Caudate nucleus (tissue), 63 donors: ENCODE measurements at places on chromosomes 5 and 9.
A peak's percentile ranks its signal among the peaks of the same experiment; 100 is the strongest.

DNA sequence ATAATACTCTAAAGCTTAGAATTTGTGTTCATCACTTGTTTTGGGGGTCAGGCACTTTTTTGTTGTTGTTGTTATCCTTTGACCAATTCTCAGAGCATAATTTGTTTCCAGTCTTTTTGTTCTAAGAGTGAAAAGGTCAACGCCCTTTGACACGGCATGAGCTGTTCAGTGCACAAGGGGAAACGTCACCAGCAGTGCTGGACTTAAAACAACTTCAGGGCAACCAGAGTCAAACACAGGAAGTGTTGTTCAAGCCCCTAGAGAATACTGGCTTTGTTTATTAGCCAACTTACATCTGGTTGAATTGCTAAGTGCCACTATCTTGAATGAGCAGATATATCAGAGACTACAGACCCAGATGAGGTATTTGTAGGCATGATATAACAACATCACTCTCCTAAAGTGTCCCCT is 368.9 kb downstream of the TMEM161B start:
- peak; percentile 45 for DNase-seq

GRCh38 chr5:2482778-2483177 is 268.7 kb downstream of the IRX2 start:
- DNase-seq, result no peak

GRCh38 chr9:19630760-19631159 is 158.1 kb downstream of the SLC24A2 start:
- DNase-seq, result no peak

DNA sequence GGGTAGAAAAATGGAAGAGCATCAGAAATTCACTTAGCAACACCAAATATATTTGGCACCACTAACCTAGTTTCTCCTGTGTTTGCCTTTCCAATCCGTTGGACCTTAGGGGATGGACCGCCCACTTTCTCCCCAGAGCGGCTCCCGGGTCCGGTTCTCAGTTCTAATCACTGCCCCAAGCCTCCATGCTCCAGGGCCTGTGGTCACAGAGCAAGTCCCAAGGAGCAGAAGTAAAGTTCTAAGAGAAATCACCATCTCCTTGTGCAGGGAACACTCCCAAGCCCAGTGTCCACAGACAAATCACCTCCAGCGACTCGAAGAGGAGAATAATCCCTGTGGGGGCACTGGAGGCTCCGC is 728 bp upstream of the SLC1A1 start:
- DNase-seq, result no peak

DNA sequence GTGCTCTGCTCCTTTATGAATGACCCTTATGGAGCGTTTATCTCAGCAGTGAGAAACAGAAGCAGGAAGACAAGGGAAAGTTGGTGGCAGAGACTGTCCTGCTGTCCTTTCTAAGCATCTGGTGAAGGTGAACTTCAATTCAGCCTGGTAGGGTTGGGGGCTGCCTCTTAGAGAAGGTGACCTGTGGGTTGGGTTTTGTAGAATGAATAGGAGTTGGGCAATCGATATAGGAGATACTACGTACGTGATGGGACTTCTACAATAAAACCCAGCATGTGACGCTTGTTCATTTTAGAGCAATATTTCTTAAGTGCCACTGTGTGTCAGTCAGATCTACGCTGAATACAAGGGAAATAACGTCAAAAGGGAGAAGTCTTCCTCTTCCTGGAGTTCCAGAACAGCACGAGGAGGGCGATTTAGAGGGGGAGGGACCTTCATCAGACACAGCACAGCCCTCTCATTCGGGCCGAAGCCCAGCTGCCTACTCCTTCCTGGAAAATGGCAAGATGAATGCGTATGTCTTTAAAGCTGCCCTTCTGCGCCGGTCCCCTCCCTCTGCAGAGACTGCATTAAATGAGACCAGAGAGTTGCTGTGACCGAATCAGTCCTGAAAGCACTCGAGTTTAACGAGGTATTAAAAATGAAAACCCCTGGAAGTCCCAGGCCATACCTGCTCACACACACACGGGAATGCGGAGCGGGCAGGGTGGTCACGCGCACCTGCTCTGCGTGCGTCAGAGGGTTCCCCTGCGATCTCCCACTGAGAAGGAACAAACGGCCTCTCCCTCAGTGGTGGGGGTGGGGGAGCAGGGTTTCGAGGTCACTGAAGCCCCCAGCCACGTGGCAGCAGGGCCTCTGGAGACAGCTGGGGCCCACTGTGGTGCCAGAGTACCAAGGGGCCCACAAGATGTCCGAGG is 85.3 kb upstream of the SARDH start:
- DNase-seq, result no peak

GRCh38 chr5:10548418-10549122 is 15.3 kb upstream of the ANKRD33B start:
- no peak for DNase-seq

GRCh38 chr5:137269274-137269673 is 229.9 kb downstream of the SPOCK1 start:
- DNase-seq, result no peak

DNA sequence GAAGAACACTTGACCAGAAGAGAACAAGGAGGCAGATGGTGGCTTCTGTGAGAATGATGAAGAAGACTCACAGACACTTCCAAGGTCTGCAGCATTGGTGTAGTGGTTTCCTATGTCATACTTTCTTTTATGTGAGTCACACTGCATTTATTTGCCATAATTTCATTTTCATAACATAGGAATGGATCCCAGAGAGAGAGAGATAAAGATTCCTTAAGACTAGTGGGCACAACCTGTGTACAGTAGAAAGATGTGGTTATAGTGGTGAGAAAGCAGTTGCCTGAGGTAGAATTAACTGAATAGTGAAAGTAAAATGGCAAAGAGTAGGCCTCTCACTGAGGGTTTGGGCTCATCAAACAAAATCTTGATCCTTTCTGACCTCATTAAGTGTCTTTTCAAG is 7.6 kb upstream of the CCDC152 start:
- DNase-seq, result no peak

GRCh38 chr5:127885176-127885575 is 182.0 kb downstream of the CCDC192 start:
- no peak for DNase-seq

GRCh38 chr9:101689039-101689438 is 49.4 kb downstream of the GRIN3A start:
- no peak for DNase-seq

- DNase-seq, result no peak
These were observed 40.0 kb downstream of the HRH2 start for GRCh38 chr5:175697846-175698245.

- DNase-seq, result no peak
These were observed 8.2 kb downstream of the NDUFA8 start for GRCh38 chr9:122151267-122151828.

DNA sequence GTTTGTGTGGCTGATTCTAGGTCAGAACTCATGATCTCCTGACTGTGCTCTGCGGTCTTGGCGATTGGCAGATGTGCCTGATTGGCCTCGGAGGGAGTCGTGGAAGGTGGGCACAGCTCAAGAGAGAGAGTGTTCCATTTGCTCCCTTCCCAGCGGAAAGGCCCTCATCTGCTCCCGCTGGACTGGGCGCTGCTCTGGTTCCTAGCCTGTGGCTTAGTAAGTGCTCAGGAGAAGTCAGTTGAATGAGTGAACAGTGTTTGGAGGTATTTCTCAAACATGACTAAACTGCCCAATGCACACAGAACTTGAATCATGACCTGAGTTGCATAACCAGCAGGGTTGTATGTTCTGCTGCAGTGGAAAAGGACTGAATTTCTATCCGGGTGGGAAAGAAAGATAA is 120.2 kb upstream of the PITX1 start:
- DNase-seq, result no peak

DNA sequence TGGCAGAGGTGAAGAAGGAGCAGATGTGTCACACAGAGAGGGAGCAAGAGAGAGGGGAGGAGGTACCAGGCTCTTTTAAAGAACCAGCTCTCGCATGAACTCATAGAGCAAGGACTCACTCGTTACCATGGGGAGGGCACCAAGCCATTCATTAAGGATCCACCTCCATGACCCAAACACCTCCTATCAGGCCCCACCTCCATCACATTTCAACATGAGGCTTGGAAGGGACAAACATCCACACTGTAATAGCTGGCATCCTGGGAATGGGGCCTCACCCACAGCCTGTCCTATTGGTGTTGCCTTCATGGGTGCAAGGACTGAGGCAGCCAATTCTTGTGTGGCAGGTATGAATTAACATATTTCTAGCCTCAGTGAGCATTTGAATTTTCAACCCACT is 11.6 kb upstream of the TNFAIP8 start:
- no peak for DNase-seq

- DNase-seq, result no peak
These were observed 34.0 kb upstream of the PPP1R2B start for GRCh38 chr5:156815988-156816599.

DNA sequence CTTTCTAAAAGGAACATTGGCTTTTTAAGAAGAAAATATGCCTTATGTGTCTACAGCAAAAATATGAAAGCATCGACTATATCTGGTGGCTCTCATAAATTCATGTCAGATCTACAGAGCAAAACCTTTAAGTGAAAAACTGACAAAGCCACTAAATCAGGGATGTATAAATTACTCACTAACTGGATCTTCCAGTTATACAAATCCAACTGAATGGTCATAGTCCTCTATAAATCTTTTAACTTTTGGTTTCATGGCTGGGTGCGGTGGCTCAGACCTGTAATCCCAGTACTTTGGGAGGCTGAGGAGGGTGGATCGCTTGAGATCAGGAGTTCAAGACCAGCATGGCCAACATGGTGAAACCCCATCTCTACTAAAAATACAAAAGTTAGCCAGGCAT is 29.2 kb upstream of the GZMA start:
- DNase-seq, result no peak

- no peak for DNase-seq
These were observed 42.5 kb upstream of the TAF1L start for GRCh38 chr9:32677931-32678330.

GRCh38 chr9:69645488-69645887 is 26.7 kb downstream of the APBA1 start:
- no peak for DNase-seq

DNA sequence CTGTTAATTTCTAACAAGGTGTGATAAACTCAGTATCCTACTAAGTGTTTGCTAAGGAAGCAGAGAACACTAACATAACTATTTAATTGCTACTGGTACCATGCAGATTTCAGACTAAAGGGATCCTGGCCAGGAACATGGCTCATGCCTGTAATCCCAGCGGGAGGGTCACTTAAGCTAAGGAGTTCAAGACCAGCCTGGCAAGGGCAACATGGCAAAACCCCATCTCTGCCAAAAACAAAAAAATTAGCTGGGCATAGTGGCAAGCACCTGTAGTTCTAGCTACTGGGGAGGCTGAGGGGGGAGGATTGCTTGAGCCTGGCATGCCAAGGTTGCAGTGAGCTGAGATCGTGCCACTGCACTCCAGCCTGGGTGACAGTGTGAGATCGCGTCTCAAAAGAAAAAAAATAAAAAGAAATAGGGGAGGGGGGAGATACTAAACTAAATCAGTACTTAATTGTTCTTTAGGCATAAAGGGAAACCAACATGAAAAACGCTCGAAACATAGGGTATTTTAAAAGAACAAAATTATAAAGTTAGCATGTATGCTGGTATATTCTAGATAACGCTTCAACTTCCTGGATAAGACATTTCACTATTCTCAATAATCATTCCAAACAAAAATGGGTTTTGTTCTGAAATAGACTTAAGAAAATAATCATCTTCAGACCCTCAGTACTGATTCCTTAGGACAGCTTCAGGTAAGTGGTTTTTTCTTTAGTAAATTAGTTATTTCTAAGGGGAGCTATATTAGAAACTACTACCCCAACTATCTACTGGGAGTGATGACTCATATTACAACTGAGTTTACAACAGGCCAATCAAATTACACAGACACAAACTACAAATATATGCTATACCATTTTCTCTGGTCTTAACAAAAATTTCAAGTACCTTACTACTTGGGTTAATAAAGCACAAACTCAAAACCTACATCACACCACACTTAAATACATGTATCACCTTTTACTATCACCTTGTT is 3.5 kb downstream of the PANK3 start:
- DNase-seq, result no peak

GRCh38 chr9:83582029-83582428 is 40.9 kb upstream of the IDNK start:
- no peak for DNase-seq

DNA sequence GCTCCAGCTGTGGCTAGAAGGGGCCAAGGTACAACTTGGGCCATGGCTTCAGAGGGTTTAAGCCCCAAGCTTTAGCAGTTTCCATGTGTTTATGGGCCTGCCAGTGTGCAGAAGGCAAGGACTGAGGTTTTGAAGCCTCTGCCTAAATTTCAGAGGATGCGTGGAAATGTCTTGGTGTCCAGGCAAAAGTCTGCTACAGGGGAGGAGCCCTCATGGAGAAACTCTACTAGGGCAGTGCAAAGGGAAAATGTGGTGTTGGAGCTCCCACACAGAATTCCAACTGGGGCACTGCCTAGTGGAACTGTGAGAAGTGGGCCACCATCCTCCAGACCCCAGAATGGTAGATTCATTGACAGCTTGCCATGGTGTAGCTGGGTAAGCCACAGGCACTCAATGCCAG is 527.2 kb upstream of the RORB start:
- DNase-seq, result no peak

GRCh38 chr9:114169029-114169951 is 14.0 kb downstream of the COL27A1 start:
- DNase-seq, result no peak

DNA sequence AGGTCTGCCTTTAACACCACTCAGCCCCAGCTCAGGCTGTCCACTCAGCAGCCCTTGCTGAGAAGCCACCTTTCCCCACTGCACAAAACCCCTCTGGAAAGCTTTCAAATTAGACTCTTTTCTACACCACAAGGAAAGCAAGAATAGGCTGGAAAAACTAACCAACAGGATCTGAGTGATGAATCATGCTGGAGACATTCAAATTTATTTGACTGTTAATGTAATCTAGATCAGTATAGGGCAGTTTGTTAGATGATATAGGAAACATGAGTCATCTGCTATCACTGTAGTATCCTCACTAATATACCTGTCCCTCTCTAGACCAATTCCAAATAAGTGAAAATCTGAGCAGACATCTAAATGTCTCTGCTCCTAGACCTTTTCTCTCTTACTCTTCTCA is 127.8 kb upstream of the PAM start:
- DNase-seq, result no peak

GRCh38 chr9:133332381-133332730 is 3.6 kb downstream of the SURF6 start:
- no peak for DNase-seq

DNA sequence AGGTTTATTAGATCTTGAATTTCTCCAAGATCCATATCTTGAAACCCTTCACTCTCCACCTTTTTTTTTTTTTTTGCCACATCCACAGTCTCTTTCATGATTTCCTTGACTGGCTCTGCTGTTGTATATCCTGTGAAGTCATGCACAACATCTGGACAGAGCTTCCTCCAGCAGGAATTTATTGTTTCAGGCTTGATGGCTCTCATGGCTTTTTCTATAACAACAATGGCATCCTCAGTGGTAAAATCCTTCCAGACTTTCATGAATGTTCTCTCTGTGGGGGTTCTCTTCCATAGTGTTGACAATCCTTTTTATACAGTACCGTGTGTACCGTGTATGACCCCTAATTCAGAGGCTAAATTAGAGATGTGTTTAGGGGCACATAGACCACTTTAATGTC is 24.0 kb downstream of the RANBP17 start:
- no peak for DNase-seq
